ENCODE measurements at places on chromosomes 6 and 20.

GRCh38 chr20:53972179-53972578 is 98.2 kb downstream of the BCAS1 start:
- no peak for DNase-seq

GRCh38 chr6:14716499-14717146 is 529.2 kb upstream of the JARID2 start:
- DNase-seq = no peak

GRCh38 chr6:42419490-42420280 is 32.0 kb downstream of the TRERF1 start:
- DNase-seq = no peak

- no peak for DNase-seq
These were observed 6.1 kb upstream of the SFT2D1 start for GRCh38 chr6:166348305-166348949.

DNA sequence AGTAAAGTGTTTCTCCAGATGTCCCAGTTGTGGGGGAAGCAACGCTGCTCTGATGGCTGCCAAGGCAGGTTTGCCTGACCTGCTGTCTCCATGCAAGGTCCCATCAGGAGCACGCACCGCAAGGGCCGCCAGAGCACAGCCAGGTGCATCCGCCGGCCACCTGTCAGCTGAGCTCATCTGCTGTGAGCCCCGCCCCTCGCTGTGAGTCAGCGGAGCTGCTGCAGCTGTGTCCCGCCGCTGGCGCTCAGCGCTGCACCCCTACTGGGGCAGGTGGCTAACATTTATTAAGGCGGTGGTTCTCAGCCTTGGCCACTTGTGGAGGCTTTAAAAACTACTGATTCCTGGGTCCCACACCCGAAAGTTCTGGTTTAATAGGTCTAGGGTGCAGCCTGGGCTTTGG is 225.7 kb downstream of the UST start:
- no peak for DNase-seq

DNA sequence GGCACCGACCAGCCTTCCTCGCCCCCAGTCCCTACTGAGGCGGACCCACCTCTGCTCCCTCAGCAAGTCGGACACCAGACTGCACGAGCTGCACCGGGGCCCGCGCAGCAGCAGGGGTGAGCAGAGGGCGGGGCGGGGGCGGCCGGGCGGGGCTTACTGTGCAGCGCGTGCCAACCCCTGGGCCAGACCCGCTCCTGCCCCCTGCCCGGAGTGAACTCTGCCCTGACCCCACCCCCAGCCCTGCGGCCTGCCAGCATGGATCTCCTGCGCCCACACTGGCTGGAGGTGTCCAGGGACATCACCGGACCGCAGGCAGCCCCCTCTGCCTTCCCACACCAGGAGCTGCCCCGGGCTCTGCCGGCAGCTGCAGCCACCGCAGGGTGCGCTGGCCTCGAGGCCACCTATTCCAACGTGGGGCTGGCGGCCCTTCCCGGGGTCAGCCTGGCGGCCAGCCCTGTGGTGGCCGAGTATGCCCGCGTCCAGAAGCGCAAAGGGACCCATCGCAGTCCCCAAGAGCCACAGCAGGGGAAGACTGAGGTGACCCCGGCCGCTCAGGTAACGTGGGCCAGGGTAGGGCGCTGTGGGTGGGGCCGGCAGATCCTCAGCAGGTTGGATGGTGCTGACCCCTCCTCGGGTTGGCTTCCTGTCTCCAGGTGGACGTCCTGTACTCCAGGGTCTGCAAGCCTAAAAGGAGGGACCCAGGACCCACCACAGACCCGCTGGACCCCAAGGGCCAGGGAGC is 1.5 kb upstream of the SLC2A4RG start:
- DNase-seq = no peak

DNA sequence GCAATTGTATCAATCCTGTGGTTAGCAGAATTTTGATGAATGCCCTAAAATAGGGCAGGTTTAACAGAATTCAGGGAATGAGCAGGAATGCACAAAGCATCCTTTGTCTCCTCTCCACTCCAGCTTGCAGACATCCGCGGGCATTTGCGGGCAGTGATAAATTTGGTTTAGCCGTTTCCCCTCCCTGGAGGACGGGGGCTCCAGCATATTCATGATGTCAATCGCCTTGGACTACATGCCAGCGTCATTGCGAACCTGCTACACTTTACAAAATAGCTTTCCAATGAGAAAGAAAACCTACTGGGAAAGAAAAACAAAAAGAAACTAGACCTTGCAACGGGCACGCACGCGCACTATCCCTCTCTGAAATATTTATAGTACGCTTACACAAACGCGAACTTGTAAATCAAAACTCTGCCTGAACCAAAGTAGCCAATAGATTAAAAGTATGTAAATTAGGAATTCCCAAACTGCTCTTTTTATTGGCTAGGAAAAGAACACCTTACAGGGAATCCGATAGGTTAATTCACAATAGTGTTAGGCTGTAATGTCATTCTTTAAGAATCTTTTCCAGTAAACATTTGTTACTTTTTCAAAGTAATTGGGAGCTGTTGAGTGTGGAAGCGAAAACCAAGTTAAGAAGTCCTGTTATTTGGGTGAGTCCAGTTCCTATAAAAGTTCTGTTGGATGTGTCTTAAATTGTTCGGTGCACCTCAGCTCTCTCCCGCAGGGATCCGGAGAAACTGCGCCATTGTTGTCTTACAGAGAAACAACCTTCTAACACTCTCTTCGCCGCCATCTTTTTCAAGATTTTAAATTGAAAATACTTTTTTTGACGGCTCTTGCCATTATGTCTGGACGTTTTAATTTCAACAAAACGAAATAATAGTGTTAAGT is 136.7 kb downstream of the HFE start:
- no peak for DNase-seq

GRCh38 chr6:107266563-107266962 is 151.2 kb upstream of the BEND3 start:
- DNase-seq = no peak

- DNase-seq = no peak
These were observed 42.8 kb upstream of the MRPS10 start for GRCh38 chr6:42260396-42260888.

DNA sequence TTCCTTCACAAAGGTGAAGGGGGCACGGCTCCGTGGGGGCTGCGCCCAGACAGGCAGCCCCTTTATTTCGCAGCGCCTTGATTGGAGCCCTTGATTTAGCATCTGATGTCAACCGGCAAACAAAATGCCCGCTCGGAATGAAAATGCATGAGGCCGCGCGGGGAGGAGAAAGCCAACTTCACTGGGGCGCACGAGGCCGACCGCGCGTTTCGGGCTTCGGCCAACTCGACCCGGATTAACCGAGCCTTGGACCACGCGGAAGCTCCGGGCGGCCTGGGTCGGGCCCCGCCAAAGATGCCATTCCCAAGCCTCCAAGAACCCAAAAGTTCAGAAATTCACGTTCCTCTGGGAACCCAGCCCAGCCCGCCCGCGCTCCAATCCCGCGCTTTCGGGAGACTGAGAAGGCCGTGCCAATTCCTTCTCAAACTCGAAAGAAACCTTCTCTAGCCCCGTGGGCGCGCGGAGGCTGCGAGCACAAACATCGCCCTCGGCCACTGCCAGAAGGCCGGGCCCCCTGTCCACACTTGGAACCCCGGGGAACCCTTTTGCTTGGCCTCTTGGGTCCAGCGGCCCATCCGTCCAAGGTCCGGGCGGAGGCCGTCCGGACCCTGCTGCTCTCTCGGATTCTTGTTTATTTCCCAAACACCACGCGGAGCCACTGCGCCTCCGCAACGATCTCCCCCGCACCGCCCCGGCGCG is 879 bp upstream of the INSM1 start:
- DNase-seq = no peak

DNA sequence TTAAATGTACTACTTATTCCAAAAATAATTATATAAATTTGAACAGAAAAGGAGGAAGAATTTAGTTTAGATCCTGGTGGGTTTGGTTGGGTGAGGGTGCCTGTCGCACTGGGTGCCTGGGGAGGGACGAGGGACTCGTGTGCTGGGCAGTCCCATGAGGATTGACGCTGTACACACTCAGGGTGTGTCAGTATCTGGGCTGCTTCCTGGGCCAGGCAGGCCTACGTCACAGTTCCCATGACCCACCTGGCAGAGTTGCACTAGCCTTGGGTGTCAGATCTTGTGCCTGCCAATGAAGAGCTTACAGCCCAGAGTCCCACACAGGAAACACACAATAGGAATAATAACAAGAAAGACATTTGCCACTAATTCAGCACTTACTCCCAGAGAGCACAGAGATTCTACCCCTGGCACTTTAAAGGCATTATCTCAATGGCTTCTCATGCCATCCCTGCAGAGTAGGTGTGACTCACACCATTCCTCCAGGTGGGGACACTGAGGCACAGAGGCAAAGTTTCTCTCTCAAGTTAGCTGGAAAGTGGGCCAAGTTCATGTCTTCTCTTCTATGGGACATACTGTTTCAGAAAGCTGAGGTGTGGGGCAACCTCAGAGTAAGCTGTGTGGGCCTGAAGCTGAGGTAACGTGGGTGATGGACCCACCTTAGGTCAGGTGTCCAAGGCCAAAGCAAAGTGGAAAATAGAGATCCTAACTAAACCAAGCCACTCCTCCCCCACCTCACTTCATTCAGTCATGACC is 1.3 kb upstream of the SDCBP2 start:
- DNase-seq = no peak

GRCh38 chr6:40705354-40705753 is 118.2 kb upstream of the LRFN2 start:
- DNase-seq = no peak

DNA sequence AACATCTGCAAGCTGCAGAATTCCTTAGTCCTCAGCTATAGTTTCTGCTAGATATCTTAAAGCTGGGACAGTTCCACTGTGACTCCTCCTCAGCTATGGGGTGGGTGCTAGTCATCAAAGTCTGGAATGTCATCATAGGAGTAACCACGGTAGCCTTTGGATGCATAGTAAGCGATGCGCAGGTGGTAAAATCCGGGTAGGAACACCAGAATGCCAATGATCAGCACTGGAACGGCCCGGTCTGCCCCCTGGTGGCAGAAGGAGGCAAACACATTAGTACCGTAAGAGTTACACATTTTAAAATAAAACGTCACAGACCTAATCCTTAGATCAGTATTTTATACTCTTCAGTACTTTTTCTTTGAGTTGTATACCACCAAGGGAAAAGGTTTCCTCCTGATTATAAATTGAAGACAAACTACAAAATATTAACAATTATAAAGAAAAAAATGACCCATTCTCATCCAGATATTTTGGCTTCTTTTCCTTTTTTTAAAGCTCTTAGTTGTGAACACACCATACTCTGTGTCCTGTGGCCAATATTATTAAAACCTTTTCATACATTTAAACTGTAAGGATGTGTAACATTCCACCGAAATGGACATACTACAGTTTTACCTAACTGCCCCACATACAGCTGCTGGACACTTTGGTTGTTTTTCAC is 18.9 kb downstream of the PCNA start:
- peak; percentile 52 for DNase-seq

DNA sequence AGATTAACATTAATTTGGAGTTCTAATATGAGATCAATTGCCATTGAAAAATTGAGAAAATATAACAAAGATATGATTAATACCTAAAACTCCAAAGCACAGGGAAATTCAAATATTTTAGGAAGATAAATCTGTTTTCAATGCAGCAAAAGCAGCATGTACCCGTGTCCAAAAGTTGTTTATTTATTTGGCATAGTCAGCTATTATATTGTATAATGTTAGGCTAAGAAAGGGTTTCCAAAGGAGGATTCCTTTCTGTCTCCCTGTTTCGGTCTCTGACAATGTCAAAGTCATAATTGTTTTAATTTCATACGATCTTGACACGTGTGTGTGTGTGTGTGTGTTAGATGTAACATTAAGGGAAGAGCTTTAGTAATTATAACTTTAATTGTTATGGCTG is 914.5 kb downstream of the EYS start:
- DNase-seq = no peak

DNA sequence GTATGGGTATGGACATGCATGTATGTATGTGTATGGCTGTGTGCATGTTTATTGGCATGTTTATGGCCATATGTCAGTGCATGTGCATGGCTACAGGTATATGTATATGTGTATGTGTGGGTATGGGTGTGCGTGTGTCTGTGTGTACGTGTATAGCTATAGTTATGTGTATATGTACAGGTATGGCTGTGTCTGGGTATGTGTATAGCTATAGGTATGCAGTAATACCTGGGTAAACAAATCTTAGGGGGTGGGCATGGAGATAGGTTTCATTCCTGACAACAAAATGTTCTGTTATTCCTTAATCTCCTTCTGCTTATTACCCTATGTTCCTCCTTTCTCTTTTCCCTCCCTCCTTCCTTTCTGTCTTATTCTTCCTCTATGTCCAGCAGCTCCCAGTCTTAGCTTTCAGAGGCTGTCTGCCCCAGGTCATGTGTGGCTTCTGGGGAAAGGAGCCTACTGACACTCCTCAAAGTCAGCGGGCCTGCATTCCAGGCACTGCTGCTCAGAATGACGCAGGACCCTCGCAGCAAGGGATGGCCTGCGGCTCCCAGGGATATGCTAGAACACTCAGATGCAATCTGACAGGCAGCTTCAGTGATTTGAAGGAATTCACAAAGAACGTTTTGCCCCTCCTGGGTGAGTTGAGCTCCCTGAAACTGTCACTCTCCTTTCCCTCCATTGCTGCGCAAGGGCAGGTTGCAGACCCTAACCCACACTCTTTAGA is 139.3 kb upstream of the PHACTR1 start:
- no peak for DNase-seq

DNA sequence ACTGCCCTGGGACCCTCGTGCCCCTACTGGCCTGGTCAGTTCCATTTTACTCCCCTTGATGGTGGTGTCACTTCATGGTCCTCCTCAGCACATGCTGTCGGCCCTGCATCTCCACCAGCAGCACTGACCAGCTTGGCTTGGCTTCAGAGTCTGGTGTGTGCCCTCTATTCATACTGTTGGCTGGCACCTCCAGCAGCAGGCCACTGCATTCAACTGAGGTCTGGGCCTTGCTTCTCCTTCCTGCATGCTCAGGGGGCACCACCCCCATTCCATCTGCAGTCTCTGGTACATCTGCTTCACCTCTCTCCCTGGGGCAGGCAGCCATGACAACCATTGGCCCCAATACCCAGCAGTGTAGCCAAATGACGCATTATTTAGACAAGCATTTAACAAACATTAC is 155.9 kb downstream of the SLC24A3 start:
- DNase-seq = no peak

- no peak for DNase-seq
These were observed 9.3 kb upstream of the LAMA5 start for GRCh38 chr20:62376112-62377063.

GRCh38 chr6:14664621-14665315 is 547.2 kb downstream of the CD83 start:
- no peak for DNase-seq

- DNase-seq = no peak
These were observed 25.6 kb downstream of the ECT2L start for GRCh38 chr6:138821519-138821918.

DNA sequence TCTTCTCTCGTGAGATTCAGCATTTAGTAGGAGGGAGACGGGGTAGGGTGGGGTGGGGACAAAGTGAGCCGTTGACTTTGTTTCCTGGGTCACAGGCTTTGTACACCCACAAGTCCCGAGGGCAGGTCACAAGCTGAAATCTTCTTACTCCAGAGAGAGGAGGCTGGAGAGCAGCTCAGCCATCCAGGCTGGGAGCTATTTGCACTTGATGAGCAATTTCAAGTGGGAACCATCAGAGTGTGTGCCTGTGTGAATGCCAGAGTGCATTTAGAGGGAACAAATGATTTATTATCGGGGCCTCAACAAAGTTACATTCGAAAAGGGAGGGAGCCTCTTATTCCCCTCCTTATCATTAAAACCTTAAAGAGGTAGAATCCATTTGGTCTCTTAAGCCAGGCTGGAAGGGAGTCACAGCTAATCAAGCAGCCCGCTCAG is 155.7 kb upstream of the JARID2 start:
- DNase-seq = no peak
